Fibroblast of mammary gland (primary cell): ENCODE measurements at places on chromosomes 13 and 19.
A peak's percentile ranks its signal among the peaks of the same experiment; 100 is the strongest.

DNA sequence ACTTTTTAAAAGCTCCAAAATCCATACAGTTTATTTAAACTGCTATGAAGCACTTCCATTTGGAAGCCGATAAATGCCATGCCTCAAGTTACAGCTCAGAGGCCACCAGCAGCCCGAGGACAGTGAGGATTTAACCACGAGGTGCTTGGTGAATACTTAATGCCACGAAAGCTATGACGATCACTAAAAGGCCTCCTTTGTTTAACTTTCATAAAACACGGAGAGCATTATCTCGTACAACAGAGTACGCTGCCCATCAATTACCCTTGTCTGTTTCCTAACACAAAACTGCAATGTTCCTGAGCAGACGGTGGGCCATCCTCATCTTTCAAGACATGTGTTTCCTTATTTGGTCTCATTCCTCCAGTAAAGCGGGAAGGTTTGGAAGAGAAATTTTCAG is 58.4 kb downstream of the PEPD start:
- DNase-seq, result no peak

DNA sequence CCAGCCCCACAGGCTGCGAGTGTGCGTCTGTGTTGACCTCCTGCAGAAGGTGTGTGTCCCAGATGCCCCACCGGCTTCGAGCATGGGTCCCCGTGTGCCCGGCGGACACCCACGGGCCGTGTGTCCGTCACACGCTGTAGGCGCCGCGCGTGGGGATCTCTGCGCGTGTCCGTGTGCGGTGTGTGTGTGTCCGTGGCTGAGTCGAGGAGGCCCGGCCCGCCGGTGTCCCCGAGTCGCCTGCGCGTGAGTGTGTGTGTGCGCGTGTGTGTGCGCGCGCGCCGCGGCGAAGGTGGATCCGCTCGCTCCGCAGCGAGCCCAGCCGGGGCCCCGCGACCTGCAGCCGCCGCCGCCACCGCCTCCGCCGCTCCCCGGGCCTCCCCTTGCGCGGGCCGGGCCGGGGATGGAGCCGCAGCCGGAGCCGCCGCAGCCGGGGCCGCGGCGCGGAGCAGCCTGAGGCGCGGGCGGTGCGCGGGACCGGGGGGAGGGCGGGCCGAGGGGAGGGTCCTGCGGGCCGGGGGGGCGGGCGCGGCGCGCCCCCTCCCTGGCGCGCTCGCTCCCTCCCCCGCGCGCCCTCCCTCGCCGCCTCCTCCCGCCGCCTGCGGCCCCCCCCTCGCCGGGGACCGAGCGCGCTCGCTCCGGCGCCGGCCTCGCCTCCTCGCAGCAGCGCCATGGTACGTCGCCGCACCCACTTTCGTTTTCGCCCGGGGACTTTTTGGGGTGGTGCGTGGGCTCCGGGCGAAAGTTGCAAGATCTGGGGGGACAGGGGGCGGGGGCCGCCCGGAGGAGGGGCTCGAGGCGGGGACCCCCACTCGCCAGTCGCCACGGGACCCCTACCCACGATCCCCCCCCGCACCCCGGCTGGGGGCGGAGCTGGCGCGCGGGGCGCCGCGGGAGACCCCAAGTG is 7.1 kb upstream of the NFIC start:
- peak; percentile 40 for DNase-seq

DNA sequence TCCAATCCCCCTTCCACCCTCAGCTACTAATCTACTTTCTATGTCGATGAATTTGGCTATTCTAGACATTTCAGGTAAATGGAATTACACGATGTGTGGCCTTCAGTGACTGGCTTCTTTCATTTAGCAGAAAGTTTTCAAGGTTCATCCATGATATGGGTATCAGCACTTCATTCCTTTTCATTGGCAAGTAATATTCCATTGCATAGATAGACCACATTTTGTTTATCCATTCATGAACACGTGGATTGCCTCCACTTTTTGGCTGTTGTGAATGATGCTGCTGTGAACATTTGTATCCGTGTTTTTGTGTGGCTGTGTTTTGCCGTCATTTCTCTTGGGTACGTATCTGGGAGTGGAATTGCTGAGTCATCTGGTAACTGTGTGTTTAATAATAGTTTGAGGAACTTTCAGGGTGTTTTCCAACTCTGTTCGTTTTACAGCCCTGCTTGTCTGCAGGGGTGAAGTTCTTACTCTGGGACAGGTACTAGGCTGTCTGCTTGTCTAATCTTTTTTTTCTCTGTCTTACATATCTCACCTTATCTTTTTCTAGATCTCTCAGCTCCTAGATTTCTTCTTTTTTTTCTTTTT is 32.5 kb downstream of the MARK4 start:
- DNase-seq, result no peak

DNA sequence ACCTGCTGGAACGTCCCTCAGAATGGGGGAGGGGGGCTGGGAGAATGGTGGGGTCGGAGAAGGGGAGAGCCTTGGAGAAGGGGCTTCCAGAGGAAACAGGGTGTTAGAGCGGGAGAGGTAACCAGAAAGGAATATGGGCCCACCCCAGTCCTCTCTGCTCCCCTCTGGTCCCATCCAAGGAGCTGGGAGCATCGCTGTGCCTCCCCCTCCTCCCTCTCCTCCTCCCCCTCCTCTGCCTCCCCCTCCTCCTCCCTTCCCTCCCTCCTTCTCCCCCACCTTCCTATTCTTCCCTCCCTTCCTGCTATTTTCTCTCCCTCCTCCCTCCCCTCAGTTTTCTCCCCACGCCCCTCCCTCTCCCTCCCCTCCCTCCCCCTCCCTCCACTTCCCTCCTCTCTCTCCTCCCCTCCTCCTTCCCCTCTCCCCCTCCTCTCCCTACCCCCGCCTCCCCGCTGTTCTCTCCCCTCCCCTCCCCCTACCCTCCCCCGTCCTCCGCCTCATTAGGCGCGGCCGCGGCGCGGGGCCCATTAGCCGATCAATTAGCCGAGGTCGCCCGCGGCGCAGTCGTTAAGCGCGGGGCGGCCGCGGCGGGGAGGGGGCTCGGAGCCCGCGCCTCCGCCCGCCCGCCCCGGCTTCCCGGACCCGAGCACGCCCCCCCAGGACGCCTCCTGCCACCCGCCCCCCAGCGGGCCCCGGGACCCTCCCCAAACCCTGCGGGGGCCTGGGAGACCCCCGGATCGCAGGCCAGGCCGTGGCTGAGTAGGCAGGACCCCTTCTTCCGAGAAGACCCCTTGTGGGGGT is 15.4 kb downstream of the TLE5 start:
- DNase-seq, result no peak

- no peak for DNase-seq
Measured at GRCh38 chr19:15666883-15667282, 6.0 kb upstream of the CYP4F12 start.

DNA sequence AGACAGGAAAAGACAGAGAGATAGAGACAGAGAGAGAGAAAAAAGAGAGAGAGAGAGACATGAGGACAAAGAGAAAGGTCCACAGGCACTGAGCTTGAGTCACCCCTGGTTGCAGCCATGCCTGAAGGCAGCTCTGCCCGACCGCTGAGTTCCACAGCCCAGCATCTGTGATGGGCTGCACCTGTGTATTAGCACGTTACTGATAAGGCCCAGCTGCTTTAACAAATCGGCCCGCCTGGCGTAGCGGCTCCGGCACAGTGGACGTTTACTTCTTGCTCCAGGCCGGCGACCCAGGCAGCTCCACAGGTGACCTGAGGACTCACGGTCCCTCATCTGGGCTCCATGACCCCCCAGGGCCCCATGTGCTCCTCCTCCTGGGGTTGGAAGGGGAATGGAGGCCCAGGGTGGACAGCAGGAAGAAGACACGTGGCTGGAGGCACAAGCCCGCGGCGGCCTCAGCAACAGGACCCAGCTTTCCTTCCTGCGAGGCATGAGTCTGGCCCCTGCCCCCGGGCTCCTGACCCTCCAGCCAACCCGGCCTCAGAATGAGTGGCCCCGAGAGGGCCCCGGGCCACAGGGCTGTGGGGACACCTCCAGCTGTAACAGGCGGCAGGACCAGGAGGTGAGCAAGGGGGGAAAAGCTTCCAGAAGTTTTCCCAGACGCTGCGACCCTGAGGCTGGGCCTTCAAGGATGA is 3.9 kb upstream of the CSNK1G2 start:
- DNase-seq, result no peak

GRCh38 chr19:56837492-56838023 is 3.0 kb downstream of the PEG3 start:
- DNase-seq, result peak; percentile 45

- no peak for DNase-seq
Measured at GRCh38 chr13:28022848-28023518, 34.5 kb upstream of the URAD start.

DNA sequence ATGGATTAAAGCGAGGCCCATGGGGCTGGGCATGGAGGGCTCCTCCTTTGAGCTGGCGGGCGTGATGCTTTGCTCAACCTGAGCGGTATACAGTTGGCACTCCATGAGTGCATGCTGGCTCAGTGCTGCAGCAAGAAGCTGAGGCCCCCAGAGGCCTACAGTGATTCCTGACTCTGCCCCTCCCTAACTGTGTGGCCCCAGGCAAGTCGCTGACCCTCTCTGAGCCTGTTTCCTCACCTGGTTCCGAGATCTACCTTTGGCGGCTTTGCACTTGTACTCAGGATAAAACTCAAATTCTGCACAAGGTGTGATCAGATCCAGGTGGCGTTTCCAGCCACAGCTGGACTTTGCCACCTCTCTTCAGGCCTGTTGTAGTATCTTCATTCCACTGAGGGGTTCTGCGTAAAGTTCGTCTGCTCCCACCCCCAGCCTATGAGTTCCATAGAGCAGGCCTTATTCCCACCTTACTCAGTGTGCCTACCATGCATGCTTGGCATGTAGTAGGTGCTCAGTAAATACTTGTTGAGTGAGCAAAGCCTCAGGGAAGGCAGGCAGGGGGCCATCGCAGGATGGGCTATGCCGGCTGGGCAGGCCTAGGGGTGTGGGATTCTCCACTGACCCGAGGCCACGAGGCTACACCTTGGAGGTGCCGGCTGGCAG is 7.9 kb downstream of the LRP3 start:
- DNase-seq, result no peak

DNA sequence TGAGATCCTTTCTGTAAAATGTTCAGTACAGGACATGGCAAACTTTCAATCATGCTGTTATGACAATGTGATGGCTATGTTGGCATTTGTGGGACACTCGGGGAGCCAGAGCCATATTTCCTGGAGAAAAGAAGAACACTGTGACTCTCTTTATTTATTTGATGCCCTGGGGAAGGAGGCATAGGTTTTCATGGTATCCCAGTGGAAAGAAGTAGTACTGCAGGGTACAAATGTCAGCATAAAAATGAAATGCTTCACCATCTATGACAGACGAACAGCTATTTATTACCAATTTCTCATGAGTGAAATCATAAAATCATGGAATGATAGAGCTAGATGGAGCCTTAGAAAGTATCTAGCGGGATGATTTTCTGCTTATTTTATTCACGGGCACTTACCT is 217.1 kb downstream of the COL4A1 start:
- no peak for DNase-seq

DNA sequence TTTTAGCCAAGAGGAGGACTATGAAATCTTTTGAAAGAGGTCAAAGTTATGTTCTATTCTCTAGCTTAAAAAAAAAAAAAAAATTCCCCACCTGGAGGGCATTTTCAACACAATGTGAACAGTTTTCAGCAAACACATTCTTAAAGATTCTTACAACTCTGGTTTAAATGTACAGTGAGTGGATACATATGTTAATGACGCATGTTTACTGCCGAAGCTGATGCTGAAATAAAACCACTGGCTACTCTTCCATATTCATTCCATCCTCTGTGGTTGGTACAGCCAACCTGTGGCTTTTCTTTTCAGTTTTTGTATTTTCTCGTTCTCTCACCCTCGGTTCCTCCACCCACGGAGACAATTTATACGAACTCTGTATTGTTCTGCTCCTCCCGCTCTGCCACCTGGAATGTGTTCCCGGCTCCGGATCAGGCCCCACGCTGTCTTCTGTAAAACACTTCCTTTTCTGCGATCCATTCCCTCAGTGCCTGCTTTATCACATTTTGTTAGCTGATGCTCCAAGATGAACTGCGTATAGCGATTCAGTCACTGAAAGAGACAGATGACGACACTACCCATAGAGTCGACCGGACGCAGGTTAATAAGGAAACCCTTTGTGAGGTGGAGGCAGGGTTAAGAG is 466.4 kb upstream of the ARGLU1 start:
- DNase-seq, result no peak

DNA sequence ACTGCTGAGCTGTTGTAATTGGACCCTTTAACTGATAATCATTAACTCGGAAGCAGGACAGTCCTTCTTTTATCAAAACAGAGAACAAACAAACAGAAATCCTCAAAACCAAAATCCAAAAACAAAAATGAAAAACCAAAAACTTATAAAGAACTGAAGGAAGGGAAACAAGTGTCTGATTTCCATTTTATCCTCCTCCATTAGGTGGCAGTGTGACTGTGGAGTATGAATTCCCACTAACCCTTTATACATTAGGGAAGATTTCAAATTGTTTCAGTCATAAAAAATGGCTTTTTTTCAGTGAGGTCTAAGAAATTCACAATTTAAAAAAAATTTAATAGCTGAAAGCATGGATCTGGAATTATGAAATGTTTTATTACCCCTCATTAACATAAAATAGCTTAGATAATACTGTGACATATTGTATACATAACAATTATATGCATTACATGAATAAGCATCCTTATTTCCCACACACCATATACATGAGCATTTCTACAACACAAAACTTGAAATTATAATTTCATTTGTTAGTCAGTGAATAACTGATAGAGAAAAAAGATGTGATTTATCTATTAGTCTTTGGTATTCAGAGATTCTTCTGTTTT is 1074.3 kb upstream of the PCDH9 start:
- DNase-seq, result peak; percentile 8

- DNase-seq, result no peak
Measured at GRCh38 chr13:102693250-102693649, 1.6 kb downstream of the METTL21C start.

DNA sequence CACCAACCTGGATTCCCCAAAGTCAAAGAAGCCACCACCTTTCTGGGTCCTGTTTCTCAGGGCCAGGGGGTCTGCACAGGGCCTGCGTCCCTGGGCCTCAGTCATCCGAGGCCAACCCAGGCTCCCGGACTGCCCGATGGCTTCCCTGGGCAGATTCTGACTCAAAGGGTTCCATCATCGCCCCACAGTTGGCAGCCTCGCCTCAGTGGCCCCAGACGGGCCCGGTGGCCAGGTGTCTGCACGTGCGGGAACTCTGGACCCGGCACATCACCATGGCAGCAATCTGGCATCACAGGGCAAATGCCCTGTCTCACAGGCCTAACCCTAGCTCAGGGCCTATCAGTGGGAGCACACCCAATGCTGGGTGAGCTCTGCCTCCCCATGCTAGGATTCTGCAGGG is 2.9 kb downstream of the IGFL1 start:
- no peak for DNase-seq
